NCI-H524 treated with DMSO at 0.1 percent for 48 hours (cell line): ENCODE measurements at places on chromosomes 16 and 17.

DNA sequence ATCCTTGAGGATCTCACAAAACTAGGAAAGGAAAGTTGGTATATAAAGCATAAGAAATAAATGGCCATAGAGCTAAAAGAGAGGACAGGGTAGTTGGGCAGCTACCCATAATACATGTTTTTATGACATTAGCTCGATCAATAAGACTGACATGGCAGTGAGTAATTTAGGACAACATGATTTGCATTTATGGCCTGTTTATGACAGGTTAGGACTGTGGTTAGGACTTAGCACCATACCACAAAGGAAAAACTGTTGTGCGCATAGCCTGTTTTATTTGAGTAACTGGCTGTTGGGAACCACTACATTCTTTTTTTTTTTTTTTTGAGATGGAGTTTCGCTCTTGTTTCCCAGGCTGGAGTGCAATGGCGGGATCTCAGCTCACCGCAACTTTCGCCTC, 18.0 kb upstream of the TRIM37 start:
- DNase-seq = no peak

- no peak for DNase-seq
These were observed 161.5 kb downstream of the ZFHX3 start for GRCh38 chr16:72886346-72886974.

DNA sequence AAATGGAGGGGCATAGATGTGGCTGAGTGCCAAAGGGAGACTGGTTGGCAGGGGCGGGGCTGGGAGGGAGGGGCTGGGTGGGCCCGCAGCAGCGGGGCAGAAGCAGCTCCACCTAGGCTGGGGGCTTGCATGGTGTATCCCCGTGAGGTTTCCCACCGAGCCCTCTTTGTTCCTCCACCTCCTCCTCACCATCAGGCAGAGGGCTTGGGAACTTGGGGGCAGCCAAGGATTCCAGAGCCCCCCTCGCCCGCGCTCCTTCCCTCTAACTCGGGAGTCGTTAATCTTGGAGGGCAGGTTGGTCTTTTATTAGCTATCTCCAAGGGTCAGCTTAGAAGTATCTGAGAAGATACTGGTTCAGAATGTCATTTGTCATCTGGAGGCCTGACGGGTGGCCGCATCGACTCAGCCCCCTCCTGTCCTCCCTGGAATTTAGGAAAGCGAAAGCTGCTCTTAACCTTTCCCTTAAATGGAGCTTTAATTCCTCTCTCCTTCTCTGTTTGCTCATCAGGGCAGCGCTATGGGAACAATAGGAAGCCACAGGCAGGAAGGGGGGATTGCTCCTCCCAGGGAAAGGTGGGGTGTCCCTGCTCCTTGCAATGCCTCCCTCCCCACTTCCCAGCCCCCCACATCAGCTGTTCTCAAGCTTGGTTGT, 274.3 kb upstream of the XYLT1 start:
- no peak for DNase-seq

GRCh38 chr17:82926716-82927115, 86.9 kb upstream of the ZNF750 start:
- DNase-seq = no peak

DNA sequence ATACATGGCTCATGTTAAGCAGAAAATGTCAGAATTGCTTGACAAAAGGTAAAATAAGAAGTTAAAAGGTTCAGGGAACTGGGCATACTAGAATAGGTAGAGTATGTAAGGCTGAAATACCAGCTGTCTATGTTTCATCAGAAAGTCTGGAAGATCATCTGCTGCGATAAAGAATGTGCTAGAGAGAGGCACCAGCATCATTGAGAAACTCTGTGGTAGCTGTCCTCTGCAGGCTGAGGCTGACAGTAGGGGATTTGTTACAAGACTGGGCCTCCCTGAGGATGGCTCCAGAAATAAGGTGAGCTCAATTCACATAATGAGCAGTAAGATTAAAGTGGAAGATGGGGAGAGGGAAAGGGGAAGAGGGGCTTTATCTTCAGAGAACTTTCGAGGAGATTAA, 4.5 kb upstream of the ZNF287 start:
- DNase-seq = no peak

GRCh38 chr17:77506371-77506991, 365.7 kb downstream of the SEC14L1 start:
- no peak for DNase-seq

- DNase-seq = no peak
These were observed 2.4 kb upstream of the ITGAL start for GRCh38 chr16:30470170-30470512.

GRCh38 chr17:63511331-63511730, 11.8 kb upstream of the KCNH6 start:
- no peak for DNase-seq

- no peak for DNase-seq
These were observed 44.5 kb downstream of the CUEDC1 start for GRCh38 chr17:57910462-57911420.

GRCh38 chr16:51095890-51096626, 55.0 kb downstream of the SALL1 start:
- no peak for DNase-seq

GRCh38 chr16:49698453-49698815, 157.5 kb downstream of the ZNF423 start:
- peak; percentile 65 for DNase-seq

GRCh38 chr17:8041249-8041928, 2.5 kb downstream of the ALOX15B start:
- DNase-seq = no peak

- no peak for DNase-seq
These were observed 7.9 kb upstream of the DNAH17 start for GRCh38 chr17:78585006-78585630.

GRCh38 chr16:69465083-69465721, 40.8 kb downstream of the CYB5B start:
- DNase-seq = no peak

DNA sequence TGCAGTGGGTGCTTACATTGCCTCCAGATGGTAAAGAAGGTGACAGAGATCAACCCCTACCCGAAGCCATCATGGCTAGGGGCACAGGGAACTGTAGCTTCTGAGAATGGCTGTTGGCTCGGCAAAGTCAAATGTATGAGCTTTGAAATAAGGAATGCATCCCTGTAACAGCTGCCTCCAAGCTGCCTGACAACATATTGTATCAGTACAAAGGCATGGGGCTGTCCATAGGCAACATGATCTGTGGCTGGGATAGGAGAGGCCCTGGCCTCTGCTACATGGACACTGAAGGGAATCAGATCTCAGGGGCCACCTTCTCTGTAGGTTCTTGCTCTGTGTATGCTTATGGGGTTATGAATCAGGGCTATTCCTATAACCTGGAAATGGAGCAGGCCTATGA, 119.2 kb upstream of the NETO2 start:
- DNase-seq = no peak

DNA sequence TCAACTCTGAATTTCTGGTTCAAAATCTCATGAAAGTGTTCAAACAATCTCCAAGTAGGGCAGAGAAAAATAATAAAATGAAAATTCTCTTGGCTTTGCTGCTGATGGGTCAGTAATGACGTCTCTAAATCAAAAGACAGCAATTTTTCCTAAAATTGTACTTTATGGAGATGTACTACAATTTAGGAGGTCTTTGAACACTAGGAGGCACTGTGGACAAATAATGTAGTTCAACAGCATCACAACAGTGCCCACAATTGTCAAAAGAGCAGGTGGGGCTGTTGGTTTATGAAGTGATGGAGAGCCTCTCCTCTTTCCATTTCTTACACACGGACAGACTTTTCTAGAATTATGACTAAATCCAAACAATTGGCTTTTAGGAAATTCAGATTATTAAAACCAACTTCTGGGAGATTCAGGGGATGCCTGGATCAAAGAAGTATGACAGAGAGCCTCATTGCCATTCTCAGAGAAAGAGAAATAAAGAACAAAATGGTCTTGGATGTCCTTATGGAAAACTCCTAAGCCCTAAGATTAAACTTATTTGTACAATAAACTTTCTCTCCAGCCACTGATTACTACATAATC, 23.8 kb downstream of the EZH1 start:
- peak; percentile 18 for DNase-seq

GRCh38 chr16:24509536-24509935, 29.8 kb upstream of the RBBP6 start:
- no peak for DNase-seq

DNA sequence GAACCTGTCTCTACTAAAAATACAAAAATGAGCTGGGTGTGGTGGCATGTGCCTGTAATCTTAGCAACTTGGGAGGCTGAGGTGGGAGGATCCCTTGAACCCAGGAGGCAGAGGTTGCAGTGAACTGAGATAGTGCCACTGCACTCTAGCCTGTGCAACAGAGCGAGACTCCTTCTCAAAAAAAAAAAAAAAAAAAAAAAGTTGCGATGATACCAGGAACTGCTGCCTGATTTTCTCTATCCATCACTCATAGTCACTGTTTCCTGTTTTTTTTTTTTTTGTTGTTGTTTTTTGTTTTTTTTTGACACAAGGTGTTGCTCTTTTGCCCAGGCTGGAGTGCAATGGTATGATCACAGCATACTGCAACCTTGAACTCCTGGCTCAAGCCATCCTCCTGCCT, 59.2 kb downstream of the ABCC1 start:
- no peak for DNase-seq

DNA sequence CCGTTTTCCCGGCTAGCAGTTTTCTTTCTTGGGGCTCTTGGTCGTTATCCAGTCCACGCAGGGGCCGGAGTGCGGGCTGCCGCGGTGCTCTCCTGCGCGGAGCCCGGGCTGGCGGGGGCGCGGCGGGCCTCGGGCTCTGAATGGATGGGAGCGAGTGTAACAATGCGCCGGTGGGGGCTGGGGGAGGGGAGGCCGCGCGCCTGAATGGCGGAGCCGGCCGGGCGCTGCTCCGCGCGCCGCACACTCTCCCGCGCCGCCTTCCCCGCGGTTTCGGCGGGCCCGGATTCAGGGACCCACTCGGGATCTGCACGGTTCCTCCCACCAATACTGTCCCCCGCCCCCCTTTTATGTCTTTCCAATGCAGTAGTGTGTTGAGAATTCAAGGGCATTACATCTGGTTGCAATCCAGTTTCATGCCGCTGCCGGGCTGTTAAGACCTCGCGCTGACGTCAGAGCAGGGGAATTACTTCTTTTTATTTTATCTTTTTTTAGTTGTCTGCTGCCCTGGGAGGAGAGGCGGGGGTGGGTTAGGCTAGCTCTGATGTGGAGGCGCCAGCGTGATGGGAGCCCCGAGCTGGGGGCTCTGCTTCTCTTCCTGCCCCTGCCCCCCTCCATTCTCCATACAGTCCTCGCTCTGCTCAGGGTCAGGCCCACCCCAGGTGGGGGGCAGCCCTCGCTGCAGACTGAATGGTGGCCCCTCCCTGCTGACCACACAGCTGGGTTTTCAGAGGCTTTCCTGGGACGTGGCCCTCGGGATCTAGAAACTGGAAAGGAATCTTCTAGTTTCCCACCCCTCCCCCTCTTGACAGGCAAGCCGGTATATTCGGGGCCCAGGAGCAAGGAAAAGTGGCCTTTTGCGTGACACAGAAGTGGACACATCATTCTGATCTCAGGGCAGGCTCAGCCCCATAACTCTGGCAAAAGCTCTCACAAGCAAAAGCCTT, 1.8 kb downstream of the RAI1 start:
- no peak for DNase-seq

DNA sequence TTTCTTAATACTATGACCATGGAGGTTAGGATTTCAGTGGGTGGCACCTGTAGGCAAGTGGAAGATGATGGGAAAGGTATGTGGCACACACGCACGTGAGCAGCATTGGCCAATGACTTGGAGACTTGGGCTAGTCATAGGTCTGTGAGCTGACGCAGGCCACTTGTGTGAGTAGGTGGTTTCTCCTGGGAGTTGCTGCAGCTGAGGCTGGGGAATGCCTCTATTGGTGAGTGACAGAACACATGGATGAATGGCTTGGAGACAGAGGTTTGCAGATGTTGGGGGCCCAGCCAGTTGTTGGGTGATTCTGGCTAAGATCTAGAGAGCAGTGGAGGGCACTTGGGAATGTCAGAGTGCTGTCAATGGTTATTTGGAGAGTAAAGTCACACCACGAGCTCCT, 64.1 kb downstream of the MARF1 start:
- no peak for DNase-seq

GRCh38 chr17:74336307-74336706, 10.3 kb downstream of the KIF19 start:
- DNase-seq = no peak

DNA sequence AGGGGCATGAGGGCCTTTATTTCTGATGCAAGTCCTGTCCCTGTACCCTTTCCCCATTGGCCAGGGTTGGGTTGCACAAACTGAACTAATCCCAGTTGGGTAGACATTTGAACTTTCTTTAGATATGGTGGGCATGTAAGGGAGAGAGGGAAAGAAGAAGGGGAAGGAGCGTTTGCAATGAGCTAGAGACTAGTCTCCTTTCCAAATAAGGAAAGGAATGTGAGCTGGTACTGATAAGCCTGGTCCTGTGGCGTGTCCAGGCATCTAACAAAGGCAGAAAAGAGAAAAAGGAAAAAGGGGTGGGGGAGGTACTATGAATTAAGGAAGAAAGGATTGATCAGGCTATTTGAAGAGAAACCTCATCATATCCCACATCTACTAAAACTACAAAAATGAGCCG, 20.3 kb downstream of the CHMP6 start:
- DNase-seq = no peak

DNA sequence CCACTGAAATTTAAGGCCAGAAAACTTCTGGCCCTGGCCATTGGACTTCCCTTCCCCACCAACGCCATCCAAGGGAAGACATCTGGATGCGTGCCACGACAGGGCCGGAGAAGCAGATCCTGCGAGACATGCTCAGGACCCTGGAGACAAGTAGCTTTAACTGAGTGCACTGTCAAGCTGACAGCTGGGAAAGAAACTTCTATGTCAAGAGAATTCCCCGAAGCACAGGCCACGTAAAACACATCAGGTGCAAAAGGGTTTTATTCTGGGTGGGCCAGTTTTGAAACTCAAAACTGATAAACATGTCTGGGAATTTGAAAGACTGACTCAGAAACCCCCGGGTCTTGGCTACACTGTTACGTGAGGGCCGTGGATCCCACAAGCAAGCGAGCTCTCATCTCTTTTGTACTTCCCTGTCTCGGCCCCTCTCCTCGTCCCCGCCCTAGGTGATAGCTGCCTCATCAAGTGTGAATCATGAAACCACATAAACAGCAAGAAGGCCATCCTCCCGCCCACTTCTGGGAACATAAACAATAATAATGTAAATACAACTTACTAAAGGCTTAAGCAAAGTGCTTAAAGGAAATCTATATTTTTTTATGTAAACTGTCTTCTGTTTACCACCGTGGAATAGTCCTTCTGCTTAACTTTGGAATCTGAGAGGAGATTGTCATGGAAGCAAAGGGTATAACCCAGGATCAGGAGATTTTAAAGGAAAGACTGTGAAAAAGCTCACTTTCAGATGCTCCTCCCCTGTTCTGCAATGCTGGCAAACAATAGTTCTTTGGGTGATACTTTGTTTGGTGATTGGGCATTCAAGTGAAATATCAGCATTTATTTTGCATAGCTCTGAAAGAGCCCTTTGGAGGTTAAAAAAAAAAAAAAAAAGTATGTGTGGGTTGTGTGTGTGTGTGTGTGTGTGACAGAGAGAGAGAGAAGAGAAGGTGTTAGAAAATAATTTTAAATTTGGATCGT, 406.0 kb upstream of the MAF start:
- no peak for DNase-seq

GRCh38 chr16:57192720-57193486, 6.8 kb downstream of the RSPRY1 start:
- no peak for DNase-seq

GRCh38 chr17:83037874-83038165, 41.6 kb upstream of the METRNL start:
- DNase-seq = no peak

- DNase-seq = peak; percentile 30
These were observed 23.2 kb downstream of the MAP3K14 start for GRCh38 chr17:45293413-45294211.
